ENCODE measurements at places on chromosomes 2 and 18.

- DNase-seq, result no peak
- H3K4me3 ChIP-seq, result no peak overlapping the region
- no peaks in the 10 kb centered on the region for H3K4me1 ChIP-seq
- no peaks in the 10 kb centered on the region for H3K36me3 ChIP-seq
Measured at GRCh38 chr18:65018184-65018583, 732.6 kb upstream of the CDH7 start.

- no peaks in the 10 kb centered on the region for H3K4me1 ChIP-seq
- H3K36me3 ChIP-seq, result no peaks in the 10 kb centered on the region
- H3K27ac ChIP-seq, result no peak overlapping the region
- H3K27me3 ChIP-seq, result peaks cover 12% of the 10 kb centered on the region
- no peak for DNase-seq
Measured at GRCh38 chr2:166180951-166181812, 53.4 kb upstream of the SCN1A start.

DNA sequence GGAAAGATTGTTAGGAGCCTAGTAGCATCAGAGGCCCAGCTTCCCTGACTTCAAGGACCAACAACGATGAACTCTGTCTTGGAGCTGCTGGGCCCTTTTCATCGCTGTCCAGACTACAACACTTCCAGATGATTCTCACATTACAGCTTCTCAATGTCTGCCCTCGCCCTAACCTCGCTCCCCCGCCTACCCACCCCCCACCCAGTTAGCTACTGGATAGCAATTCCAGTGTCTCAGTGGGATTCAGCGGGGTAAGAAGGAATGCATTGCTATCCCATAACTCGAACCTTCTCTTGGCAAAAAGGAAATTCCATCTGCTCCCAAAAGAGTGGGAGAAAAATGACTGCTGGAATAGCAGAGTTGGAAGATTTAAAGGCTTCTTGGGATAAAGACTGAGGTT, 65.0 kb downstream of the RPL37A start:
- no peak for DNase-seq
- H3K4me3 ChIP-seq, result no peak overlapping the region
- H3K4me1 ChIP-seq, result no peaks in the 10 kb centered on the region
- H3K27ac ChIP-seq, result no peak overlapping the region

DNA sequence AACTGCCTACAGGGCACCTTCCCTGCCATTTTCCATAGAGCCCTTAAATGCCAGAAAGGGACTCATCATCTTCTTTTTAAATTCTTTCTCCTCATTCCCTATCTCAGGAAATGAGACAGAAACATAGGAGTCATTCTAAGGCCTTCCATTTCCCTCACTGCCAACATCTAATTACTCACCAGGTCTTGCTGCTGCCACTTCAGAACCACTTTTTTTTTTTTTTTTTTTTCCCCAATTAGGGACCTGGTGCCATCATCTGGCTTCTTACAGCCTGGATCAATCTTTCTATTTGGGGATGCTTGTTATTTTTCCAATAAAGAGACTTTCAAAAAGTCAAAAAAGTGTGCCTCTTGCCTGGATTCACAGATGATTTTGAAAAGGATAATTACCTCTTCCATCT, 373.4 kb downstream of the LPIN1 start:
- no peak overlapping the region for H3K4me3 ChIP-seq
- DNase-seq, result no peak
- H3K4me1 ChIP-seq, result no peaks in the 10 kb centered on the region

DNA sequence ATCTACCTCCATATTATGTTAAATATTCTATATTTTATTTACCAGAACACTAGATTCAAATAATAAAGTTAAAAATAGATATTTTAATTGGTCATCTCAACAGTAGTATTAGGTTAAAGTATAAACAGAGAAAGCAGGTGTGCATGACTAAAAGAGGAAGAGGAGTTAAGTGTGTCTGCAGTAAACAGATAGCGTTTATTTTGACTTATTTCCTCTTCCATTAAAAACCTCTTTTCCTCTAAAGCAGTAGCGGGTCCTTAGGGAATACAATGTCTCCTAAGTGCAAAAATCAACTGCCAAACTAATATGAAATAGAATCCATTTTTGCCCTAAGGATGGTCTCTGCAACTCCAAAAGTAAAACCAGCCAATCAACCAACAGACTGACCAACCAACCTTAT, 27.7 kb downstream of the EIF2AK3 start:
- no peak for DNase-seq
- H3K27me3 ChIP-seq, result no peaks in the 10 kb centered on the region
- H3K27ac ChIP-seq, result no peak overlapping the region
- H3K4me1 ChIP-seq, result peaks cover 37% of the 10 kb centered on the region
- H3K4me3 ChIP-seq, result no peak overlapping the region

- H3K27me3 ChIP-seq, result no peaks in the 10 kb centered on the region
- no peak for DNase-seq
- no peak overlapping the region for H3K27ac ChIP-seq
Measured at GRCh38 chr2:214358506-214358905, 52.3 kb upstream of the VWC2L start.

Data from naive thymus-derived CD8-positive, alpha-beta T cell (primary cell).